NCI-H2081 (cell line): ENCODE measurements at places on chromosomes 11 and 22.
A peak's percentile ranks its signal among the peaks of the same experiment; 100 is the strongest.

DNA sequence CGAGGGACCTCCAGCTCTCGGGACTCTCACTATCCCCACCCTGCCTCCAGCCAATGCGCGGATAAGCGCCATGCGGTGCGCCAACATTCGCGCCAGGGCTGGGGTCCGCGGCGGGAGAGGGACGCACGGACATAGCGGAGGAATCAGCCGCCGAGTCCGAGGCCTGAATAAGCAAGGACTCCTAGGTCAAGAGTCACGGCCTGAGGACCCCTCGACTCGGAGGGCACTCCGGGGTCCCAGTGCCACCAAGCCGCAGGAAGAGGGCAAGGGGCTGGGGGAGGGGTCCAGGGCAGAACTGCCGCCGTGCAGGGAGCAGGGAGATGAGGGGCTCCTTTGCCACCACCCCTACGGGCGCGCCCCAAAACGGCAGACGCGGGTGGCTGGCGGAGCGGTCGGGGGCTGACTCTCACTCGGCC lies 552 bp downstream of the DSCAML1 start:
- DNase-seq = no peak

- DNase-seq = peak; percentile 5
These were observed 31.6 kb downstream of the TPST2 start for GRCh38 chr22:26558248-26558895.

- no peak for DNase-seq
These were observed 16.5 kb upstream of the EIF3M start for GRCh38 chr11:32567154-32567553.

GRCh38 chr11:2805388-2806056 lies 80.1 kb downstream of the CDKN1C start:
- no peak for DNase-seq

- no peak for DNase-seq
These were observed 21.0 kb upstream of the AMOTL1 start for GRCh38 chr11:94747146-94747545.

GRCh38 chr11:210122-210802 lies 2.8 kb downstream of the RIC8A start:
- DNase-seq = no peak

- DNase-seq = no peak
These were observed 118.5 kb downstream of the KCNQ1OT1 start for GRCh38 chr11:2581151-2581930.

- DNase-seq = peak; percentile 67
These were observed 5.8 kb downstream of the RAPSN start for GRCh38 chr11:47443028-47443700.

GRCh38 chr11:48366365-48366764 lies at the start of gene OR4C5:
OR4C5 (minus strand) TSS chr11:48366465; CDS start chr11:48366465, 0 bp downstream.
- no peak for DNase-seq

GRCh38 chr11:96329419-96329818 lies 13.6 kb downstream of the MAML2 start:
- DNase-seq = no peak

DNA sequence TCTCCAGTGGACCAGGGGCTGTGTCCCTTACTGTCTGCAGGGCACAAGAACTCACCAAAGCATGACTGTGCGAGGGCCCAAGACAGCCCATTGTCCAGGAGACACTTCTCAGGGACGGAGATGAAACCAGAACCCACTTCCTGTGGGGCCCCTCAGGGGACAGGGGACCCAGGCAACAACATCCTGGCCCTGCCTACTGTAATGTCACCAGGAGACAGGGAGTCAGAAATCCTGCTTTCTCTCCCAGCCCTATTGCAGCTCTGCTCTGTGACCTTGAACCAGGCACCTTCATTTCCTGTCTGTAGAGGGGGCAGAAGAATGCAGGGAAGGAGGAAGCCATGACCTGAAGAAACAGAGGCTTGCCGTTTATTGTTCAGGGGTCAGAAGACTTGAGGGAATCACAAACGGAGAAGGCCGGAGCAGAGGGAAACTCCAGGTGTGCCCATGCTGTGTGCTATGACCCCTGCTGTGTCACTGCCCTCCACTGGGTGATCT lies 98.0 kb downstream of the NAT10 start:
- DNase-seq = no peak

GRCh38 chr11:62593434-62594044 lies 2.2 kb upstream of the TUT1 start:
- DNase-seq = peak; percentile 29
